ENCODE measurements at places on chromosomes 2 and 18.

DNA sequence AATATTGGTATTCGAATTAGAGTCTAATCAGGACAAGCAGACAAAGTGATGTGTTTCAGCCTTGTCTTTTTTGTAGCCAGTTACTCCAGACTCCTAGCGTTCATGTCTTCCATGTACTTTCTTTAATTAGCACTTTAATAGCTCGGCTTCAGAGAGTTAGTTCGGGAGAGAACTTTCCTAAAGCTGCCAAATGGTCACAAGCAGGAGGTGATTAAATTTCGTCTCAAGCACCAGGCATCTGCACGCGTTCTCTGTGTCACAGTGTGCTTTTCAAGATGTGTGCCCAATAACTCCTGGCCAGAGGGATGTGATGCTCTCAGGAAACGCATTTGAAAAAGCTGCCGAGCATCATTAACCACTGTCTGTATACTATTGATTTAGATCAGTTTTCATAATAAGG is 790.8 kb downstream of the SOCS6 start:
- ATAC-seq: no peak

GRCh38 chr2:236998758-236999157 is 86.9 kb upstream of the COPS8 start:
- no peak for ATAC-seq

DNA sequence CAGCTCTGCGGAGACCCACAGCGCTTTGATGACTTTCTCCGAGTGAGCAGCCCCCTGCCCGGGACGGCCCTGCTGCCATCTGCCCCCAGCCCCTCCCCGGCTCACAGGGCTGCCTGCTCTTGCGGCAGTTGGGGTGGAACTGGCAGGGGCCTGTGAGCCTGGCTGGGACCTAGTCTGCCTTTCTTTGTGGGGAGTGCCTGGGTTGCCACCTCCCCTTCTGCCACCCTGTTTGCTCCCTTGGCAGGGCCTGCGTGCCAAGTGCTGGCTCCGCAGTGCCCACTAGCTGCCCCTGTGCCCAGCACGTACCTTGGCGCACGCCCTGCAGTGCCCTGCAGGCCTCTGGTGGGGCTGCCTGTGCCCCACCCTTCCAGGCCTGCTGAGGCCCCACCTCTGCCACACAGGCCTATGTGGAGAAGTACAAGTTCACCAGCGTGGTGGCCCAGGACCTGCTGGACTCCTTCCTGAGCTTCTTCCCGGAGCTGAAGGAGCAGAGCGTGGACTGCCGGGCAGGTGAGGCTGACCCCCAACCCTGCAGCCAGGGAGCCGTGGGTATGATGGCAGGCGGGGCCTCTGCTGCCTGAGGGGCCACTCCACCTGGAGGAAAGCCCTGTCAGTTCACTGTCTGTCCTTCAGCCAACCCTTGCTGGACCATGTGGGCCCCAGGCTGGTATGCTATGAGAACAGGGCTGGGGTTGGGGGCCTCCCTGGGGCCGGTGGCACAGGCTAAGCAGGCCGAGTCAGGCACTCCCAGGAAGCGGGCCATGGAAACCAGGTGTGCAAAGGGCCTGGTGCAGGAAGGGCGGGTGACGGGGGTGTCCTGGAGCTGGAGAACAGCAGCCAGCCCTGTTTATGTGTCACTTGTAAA is 7.0 kb downstream of the RNPEPL1 start:
- no peak for ATAC-seq

DNA sequence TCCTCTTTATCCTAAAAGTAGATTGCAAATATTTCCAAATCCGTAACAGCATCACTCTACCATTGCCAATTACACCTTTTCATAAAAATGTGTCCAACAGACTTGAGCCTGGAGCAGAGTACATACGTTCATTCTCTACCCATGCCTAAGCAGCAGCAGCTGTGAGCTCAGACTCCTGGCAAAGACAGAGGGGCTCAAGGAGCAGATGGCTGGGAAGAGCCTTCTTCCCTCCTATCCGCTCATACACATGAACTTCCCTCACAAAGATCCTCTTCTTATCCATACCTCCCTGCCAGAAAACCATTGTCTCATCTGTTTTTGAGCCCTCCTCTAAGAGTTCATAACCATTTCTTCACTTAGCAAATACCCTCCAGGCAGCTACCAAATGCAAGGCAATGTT is 164.3 kb upstream of the ARL4C start:
- no peak for ATAC-seq

GRCh38 chr2:77813599-77813998 is 291.4 kb upstream of the LRRTM4 start:
- no peak for ATAC-seq

GRCh38 chr18:50744253-50744652 is 75.6 kb downstream of the MRO start:
- no peak for ATAC-seq

DNA sequence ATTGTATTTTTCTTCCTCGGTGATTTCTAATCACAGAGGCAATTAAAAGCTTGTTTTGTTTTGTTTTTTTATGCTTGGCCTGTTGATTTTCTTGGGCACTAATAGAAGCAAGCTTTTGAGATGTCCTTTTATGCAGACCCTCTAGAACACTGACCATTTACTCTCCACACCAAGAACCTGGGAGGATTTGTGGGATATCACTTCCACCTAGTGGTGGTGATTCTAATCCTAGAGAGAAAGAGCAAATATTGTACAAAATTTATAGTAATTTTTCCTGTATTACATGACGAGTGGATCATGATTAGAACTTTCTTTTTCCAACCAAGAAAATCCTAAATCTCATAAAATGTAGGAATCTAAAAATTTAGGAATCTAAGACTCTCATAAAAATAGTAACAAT is 23.4 kb downstream of the NEMP2 start:
- no peak for ATAC-seq

DNA sequence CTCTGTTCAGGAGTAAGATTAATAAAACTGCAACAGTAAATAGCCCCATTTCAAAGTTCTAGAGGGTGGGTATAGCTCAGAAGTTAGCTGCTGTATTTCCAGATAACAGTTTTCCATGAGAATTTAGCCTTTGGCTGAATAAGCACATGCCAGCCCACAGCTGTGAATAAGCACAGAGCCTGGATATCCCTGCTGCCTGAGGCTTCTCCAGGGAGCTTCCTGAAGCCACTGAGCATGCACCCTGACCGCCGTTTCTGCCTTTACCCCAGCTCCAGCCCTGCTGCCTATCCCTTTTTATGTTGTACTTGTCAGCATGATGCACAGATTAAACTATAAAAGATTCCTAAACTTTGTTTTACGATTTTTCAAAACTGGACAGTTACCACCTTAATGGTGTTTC is 85.3 kb downstream of the FEZ2 start:
- no peak for ATAC-seq

DNA sequence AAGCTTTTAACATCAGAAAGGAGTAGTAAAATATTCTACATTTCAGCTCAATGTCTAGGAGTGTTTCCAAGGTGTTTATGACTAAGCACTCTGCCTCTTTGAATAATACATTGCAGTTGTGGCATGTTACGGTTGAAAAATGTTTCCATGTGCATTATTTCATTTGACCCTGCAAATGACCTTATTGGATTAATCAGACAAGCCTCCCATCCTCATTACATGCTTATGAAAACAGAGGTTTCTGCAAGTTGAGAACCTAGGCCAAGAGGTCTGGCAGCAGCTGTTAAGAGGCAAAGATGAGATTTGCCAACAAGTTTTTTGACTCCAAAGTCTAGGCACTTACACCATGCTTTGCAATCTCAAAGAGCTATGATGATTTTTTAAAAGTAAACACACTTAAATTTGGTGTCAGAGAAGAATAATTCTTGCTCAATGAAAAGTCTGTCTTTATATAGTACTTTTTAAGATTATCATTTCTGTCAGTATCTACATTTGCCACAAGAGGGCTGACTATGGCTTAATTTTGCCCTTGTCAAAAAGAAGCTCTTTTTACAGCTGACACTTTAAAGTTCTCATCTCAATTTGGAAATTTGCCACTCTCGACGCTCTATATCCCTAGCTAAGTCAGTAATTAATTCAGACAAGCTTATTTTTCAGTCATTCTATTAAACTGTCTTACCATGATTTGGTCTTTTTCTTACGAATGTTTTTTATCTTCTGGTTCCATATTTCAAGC is 260.6 kb downstream of the PAX3 start:
- ATAC-seq: no peak

DNA sequence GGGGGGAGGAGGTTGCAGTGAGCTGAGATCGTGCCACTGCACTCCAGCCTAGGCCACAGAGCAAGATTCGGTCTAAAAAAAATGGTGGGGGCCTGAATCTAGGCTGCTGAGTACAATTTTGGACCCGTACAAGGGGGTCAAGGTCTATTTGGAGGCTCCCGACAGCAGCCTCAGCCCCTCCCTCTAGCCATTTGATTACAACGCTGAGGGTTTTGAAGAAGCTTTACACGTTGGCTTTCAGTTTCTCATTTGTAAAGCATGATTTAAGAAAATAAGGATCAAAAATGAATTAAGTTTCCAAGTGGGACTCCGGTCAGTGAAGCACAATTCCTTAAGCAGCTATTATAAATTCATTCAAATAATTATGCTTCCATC is 133.9 kb downstream of the TGIF1 start:
- no peak for ATAC-seq

DNA sequence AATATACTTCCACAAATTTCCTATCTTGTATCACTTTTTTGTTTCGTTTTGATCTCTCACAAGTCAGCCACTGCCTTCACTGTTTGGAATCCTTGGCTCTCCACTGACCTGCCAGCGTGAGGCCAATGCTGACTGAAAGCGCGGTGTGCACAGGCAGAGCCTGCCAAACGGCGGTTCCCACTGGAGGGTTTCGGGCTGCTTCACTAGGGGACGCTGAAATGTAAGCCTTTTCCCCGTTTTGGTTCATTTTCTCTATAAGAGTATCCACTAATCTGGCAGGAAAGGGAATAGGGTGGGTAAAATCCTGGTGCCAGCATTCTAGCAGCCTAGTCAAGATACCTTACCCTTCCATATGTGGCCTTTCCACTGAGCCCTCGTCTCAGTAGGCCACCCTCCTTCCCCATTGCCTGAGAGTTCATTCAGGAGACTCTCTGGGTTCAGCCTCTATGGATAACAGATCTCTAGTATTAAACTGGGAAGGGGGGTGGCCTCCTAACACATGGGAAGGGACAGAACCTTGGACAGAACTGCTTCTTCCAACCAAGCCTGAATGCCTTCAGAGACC is 91.5 kb downstream of the DYM start:
- ATAC-seq: no peak

GRCh38 chr18:76378526-76379215 is 116.4 kb downstream of the ZNF516 start:
- ATAC-seq: no peak

GRCh38 chr18:41396211-41396610 is 558.8 kb upstream of the PIK3C3 start:
- no peak for ATAC-seq

GRCh38 chr2:20728114-20728758 is 61.3 kb downstream of the GDF7 start:
- ATAC-seq: no peak

DNA sequence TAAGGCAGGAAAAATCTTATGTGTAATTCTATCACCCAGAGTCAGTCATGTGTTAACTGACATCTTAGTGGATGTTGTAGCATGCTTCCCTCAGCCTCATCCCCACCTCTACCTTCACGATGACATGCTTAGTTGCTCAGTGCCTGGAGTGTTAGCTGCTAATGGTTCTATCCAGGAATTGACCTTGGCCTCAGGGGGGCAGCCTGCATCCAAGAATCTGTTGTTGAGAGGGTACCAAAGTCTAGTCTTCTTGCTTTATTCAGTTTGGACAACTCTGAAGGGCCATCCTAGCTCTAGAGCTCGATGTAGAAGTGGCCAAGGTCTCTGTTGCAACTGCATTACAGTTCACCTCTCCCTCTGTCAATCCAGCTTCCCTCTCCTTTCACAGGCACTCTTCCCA is 61.2 kb downstream of the ACYP2 start:
- no peak for ATAC-seq

DNA sequence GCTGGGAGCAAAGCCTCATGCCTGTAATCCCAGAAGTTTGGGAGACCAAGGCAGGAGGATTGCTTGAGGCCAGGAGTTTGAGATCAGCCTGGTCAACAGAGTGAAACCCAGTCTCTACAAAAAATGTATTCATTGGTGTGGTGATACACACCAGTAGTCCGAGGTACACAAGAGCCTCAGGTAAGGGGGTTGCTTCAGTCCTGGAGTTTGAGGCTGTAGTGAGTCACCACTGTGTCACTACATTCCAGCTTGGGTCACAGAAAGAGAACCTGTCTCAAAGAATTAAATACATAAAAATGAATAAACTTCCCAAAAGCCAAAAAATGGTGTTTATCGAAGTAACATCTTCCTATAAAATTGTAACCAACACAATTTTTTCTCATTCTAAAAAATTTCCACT is 568.1 kb upstream of the LINC00305 start:
- ATAC-seq: no peak

DNA sequence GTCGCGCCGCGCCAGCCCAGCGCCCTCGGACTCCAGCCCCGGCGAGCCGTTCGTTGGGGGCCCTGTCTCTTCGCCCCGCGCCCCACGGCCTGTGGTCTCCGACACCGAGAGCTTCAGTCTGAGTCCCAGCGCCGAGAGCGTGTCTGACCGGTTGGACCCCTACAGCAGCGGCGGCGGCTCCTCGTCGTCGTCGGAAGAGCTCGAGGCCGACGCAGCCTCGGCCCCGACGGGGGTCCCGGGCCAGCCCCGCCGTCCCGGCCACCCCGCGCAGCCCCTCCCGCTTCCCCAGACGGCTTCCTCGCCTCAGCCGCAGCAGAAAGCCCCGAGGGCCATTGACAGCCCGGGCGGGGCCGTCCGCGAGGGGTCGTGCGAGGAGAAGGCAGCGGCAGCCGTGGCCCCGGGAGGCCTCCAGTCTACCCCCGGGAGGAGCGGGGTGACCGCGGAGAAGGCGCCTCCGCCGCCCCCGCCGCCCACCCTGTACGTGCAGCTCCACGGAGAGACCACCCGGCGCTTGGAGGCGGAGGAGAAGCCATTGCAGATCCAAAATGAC is 1.4 kb downstream of the PHLPP1 start:
- ATAC-seq: no peak

- ATAC-seq: no peak
Observed at GRCh38 chr2:11473659-11474433, 7.9 kb upstream of the E2F6 start.

- no peak for ATAC-seq
Observed at GRCh38 chr2:8438476-8438875, 243.4 kb upstream of the ID2 start.

- ATAC-seq: no peak
Observed at GRCh38 chr2:217671075-217671474, 331.7 kb downstream of the TNS1 start.

- no peak for ATAC-seq
Observed at GRCh38 chr2:104344985-104345384, 508.9 kb upstream of the POU3F3 start.

DNA sequence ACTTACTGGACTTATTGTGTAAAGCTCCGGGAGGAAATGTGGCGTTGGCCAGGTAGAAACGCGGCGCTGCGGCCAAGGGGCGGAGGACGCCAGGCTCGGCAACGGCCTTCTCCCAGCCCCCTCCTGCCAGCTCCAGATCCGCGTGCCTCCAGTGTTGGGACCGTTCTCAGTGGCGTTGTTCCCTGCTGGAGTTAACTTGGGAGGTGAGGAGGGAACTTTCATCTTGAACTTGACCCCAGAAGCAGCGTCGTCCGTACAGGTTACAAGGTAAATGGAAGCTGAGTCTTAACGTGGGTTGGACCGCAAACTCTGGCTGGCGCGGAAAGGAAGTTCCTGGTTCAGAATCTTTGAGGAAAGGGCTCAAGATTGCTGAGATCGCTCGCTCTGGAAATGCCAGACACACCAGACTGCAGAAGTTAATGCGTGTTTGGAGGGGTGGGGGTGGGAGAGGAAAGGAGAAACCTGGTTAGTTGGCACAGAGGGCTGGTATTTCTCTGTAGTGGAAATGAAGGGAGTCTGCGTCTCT is 1.3 kb downstream of the TANC1 start:
- ATAC-seq: no peak
